ENCODE measurements at places on chromosomes 11 and 22.
A peak's percentile ranks its signal among the peaks of the same experiment; 100 is the strongest.

GRCh38 chr11:122853261-122853660 lies 15.0 kb downstream of the CRTAM start:
- DNase-seq, result no peak

- no peak for DNase-seq
Observed at GRCh38 chr11:123181767-123182500, 13.1 kb downstream of the CLMP start.

DNA sequence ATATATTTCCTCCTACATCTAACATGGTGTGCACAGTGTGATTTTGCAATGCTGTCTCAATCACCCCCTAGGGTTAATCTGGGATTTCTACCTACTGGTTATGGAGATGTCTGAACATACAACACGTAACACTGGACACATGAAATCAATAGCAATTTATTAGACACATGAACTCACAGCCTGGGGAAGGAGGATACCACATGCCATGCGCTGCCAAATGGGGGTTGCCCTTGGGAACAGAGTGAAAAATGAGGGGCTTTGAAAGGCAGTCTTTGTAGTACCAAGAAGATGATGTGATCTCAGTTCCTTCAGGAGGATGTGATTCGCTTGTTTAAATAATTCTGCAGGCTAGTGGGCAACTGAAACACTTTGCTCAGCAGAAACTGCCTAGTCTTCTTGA lies 253.6 kb upstream of the LRRC4C start:
- DNase-seq, result no peak

DNA sequence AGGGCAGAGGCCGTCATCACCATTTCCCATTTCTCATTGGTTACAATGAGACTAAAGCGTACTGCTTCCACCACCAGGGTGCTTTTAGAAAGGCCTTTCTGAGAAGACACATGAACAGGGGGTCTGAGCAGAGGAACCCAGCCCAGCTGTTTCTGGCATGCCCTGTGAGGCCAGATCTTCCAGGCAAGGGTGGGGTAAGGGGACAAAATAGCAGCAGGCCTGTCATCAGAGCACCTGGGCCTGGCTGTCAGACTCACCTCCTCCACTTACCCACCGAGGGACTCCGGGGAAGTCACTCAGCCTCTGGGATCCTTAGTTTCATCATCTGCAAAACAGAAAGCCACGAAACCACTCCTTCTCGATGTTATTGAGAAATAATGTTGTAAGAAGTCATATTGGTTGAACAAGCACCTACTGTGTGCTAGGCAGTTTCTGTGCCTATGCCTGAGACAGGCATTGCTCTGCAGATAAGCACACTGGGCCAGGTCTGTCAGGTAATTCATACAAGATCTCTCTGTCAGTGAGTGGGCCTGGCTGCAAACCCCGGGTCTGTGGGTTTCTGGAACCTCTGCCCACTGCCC lies 8.8 kb upstream of the WNT11 start:
- no peak for DNase-seq

DNA sequence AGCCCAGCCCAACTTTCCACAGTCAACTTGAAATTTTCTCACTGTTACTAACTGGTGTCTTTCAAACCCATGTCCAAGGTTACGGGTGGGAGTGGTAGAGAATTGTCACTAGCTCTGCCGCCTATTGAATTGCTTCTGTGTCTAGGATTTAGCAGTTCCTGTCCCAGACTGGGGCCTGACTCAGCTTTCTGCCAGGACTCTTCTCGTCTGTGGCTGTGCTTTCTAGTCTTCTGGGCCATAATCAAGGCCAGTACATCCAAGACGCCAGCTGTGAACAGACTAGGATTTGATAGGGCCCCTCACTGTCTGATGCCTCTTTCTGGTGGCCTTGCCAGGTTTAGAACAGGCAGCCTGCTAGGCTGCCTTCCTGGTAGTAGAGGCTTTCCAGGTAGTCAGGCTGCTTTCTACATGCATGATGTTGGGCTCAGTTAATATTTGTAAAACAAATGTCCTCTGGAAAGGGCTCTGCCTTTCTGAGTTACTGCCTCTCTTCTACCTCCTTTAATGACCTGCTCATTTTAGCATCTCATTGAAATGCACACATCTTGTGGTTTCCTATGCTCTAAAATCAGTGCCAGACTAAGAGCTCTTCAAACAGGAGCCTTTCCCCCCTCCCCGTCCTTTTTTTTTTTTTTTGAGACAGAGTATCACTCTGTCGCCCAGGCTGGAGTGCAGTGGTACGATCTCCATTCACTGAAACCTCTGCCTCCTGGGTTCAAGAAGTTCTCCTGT lies 13.1 kb upstream of the HIKESHI start:
- DNase-seq, result peak; percentile 77

DNA sequence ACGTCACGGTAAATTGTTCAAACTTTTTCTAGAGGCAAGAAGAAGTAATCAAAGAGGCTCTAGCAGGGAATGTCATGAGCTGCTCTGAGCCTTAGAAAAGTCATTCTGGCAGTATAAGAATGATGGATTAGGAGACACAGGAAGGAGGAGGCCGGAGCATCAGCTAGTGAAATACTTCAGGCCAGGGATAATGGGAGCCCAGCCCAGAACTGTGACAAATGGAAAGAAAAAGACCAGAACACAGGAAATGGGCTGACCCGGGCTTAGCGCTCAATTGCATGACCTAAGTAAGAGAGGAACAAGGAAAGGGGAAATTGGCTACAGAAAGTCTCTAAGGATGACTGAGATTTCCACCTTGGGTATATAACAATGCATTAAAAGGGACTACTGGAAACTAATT lies 108.6 kb downstream of the LARGE1 start:
- DNase-seq, result no peak

DNA sequence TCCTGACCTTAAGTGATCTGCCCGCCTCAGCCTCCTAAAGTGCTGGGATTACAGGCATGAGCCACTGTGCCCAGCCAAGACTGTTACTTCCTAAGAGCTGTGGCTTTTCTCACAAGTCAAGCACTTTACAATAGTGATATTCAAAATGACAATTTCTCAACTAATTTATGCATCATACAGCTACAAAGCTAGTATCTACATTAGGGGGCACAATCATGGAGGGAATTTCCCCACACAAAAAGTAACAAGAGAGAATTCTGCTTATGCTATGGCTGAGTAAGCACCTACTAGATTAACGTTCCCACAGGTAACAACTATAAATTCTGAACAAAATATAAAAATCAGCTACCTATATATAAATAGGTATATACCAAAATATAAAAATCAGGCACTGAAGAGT lies 72.7 kb downstream of the SBF2 start:
- DNase-seq, result no peak

GRCh38 chr11:18600915-18601569 lies 1.5 kb downstream of the MISFA start:
- DNase-seq, result no peak

DNA sequence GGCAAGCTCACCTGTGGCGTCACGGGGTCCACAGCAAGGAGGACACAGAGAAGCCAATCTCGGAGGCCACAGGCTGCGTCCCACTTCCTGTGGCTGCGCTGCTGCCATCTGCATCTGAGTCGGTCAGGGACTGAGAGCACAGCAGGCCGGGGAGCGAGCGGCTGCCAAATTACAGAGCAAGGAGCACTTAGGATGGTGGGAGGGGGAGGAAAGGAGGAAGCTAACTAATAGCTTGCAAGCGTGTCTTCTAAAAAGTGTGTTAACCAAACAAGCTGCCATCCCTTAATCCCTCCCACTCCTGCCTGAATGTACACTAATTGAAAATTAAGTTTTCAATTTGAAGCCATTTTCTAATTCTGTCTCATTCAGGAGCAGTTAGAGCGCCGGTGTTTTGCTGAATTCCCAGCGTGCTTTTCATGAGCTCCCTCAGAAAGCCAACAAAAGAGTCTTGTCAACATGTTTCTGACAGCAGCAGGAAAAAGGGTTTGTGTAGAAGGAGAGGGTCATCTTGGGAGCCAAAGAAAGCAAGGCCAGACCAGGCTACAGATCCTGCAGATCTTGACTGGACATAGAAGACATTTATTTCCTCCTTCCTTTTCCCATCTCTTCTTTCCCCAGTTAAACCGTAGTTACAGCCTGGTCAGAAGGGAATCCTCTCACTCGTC lies 42.4 kb upstream of the API5 start:
- no peak for DNase-seq

GRCh38 chr11:40178470-40178869 lies 1281.0 kb downstream of the LRRC4C start:
- no peak for DNase-seq

Data from activated CD4-positive, alpha-beta T cell treated with anti-CD3 and anti-CD28 coated beads, Interleukin-2, Interleukin-4, amounts not matched to agents 100 ng/mL and 50 ng/mL, durations not matched to agents 16 hours and 8 hours (primary cell).